ENCODE measurements at places on chromosomes 2 and 18.

DNA sequence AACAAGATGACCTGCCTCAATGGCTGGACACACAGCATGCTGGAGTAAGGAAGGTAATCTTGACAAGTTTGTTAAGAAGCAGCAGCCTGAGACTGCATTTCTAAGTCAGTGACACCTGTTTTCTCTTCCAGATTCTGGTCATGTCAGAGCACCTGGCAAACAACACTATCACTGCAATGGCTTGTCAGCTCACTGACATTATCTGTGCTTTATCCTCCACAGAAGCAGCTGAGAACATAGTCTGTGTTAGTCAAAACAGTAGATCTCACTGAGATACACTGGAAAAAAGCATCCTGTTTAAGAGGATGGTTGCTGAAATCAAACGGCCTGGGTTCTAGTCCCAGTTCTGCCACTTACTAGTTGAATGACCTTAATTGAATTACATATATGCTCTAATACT is 355.2 kb downstream of the RIT2 start:
- DNase-seq: no peak

DNA sequence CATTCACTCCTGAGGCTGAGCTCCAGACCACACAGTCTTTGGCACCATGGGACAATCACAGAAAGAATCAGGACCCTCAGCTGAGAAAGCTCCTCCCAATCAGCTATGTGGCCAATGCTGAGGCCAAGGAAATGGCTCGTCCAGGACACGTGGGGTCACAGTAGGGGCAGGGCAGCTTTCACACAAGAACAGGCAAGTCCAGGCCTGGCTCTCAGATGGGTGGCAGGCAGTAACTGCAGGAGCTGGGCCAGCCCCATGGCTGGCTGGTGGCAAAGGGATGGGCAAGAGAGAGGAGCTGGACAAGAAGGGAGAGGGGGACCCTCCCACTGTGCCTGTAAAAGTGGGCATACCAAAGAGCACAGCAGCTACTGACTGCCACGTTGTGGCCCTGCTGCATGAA is 12.2 kb upstream of the EDAR start:
- no peak for DNase-seq

GRCh38 chr2:29129586-29130281 is 14.5 kb downstream of the CLIP4 start:
- no peak for DNase-seq

GRCh38 chr18:79630281-79631095 is 49.1 kb upstream of the CTDP1 start:
- DNase-seq: no peak

GRCh38 chr2:24513281-24514071 is 22.4 kb downstream of the NCOA1 start:
- no peak for DNase-seq

DNA sequence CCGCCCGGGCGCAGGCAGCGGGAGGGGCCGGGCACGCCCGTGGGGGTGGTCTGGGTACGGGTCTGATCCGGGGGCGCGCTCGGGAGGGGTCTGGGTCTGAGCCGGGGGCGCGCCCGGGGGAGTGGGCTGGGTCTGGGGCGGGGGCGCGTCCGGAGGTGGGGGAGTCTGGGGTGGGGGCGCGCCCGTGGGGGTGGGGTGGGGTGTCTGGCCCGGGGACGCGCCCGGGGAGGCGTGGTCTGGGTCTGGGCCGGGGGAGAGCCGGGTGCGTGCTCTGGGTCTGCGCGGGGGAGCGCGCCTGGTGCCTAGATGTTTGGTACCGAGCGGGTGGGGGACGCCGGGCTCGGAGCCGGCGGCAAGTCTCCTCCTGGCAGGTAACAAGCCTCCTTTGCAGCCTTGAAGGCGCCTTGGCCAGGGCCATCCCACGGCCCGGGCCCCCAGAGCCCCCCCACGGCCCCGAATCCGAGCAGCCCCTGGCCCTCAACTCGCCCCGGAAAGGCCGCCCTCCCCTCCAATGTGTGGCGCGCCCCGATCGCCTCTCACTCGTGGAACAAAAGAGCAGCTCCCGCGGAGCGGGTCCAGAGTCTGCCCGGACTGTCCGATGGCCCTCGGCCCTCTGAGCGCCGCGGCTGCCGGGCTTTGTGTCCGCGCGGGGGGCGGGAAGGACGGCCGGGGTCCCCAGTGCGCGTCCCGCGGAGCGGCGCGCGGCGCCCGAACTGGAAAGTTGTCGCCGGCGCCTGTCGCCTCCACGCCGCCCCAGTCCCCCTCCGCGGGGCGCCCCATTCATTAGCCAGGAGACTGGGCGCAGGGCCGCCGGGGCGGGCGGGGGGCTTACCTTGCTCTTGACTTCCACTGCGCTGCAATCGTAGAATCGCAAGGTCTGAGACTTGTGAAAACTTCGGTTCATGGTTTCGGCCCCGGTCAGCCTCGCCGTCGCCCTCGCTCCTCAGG is 595 bp downstream of the PARD6G start:
- DNase-seq: no peak

GRCh38 chr18:31685097-31686082 is 1.0 kb upstream of the B4GALT6 start:
- DNase-seq: no peak

GRCh38 chr2:201132518-201132917 is 16.6 kb downstream of the CFLAR start:
- no peak for DNase-seq

GRCh38 chr2:202423139-202423538 is 47.0 kb downstream of the BMPR2 start:
- DNase-seq: no peak

DNA sequence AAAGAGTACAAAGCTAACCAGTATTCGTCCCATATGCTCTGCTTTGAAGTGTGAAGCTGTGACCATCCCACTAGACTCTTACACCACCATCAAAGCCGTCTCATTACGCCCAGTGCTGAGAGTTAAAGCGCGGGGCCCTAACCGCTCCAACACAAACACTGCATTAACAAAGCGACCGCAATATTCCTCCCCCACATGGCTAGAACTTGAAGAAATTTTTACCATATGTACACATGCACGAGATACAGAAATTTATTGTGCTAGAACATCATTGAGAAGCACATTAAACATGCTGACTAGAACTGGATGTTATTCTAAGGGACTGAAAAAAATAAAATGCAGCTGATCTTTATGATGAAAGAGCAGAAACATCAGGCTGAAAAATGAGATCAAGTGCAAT is 20.5 kb downstream of the FTCDNL1 start:
- DNase-seq: no peak

- DNase-seq: no peak
These were observed 214.5 kb downstream of the TMEM182 start for GRCh38 chr2:102975996-102976975.

GRCh38 chr2:190819840-190820301 is 60.8 kb upstream of the GLS start:
- no peak for DNase-seq

DNA sequence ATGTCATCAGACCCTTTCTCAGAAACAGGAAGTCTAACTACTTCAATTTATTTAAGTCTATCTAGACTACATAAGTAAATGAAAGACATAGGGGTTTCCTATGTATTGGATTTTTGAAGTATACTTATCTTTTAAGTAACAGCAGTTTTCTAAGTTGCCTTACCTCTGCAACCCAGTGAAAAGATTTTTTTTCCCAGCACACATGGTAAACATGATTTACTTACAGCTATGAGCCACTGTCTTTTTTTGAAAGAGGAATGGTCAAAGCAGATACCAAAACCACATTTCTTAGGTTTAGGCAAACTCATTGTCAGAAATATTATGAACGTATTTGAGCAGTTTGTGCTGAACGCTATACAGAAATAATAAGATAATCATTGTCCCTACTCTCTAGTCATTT is 78.7 kb upstream of the OTX1 start:
- DNase-seq: no peak

GRCh38 chr18:10379522-10379921 is 74.9 kb upstream of the APCDD1 start:
- no peak for DNase-seq

DNA sequence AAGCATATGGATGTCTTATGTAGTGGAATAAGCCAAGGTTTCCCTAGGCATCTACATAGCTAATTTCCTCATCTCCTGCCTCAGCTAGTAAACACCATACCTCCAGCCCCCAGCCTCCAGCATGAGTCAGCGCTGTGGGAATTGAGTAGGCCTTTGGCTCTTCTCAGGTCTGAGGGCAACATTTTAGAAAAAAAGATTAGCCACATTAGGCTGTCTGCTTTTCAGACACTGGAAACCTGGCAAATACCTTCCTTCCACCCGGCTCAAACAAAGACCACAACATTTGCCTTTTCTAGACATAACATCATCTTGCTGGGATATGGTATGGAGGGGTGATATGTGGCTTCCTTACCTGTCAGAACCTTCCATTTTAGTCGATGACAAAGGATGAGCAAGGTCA is 6.1 kb upstream of the CCDC195 start:
- no peak for DNase-seq

DNA sequence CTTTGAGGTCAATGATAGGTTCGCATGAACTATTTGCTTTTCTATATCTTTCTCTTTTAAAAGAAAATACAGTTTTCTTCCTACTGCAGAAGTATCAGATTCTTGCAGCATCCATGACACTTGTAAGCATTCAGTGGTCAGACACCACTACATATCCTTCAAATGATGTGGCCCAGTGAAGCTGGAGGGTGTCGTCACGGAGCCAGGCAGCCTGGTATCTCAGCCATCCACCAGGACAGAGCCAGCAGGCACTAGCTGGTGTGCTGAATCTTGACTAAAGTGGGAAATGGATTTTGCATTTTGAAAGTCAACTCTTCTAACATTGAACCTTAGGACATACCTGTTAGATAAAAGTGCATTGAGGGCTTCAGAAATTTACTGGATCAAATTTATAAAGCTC is 5.4 kb downstream of the KLHL14 start:
- DNase-seq: no peak

DNA sequence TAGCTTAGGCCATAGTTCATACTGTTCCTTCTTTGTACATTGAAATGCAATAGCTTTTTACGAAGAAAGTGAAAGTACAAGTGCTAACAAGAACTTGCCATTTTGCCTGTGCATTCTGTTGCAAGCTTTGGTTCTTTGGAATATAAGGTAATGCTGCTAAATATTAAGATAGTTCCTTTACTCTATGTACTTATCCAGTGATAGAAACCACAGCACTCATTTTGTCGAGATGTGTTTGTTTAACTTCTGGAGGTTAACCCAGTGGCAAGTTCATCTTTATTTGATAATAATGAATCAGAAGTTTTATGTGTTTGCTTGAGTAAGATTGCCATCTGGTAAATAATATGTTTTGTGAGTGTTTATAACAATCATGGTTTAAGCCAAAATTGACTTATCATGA is 373.1 kb upstream of the FANCL start:
- no peak for DNase-seq

GRCh38 chr2:24471662-24472061 is 19.4 kb upstream of the NCOA1 start:
- DNase-seq: no peak

DNA sequence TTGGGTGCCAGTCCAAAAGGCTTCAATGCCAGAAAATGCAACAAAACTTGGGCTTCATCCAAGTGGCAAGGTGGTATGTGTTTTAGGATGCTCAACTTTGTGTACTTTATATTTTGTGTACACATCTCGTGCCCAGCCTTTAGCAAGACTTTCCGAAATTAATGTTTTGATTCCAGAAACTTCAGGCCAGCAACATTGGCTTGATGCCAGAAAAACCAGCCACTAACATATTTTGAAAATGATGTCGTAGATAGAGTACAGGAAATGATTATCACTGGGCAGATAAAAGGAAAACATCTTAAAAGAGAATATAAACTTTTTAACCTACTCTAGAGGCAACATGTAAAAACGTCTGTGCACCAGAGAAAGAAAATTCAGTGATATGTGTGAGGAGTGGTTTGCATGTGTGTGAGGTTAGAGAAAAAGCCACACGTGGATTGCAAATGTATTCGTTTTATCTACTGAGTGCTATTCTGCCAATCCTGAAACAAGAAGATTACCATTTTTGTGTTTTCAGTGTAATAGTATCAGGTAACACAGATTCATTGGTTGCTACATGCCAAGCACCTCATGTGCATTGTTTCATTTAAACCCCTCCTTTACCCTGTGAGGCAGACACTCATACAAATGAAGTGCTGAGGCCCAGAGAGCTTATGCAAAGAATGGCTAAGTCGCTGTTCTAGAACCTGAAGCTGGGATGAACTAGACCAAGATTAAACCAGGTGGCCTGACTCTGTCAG is 264.8 kb downstream of the C1D start:
- no peak for DNase-seq

GRCh38 chr2:69525261-69525660 is 88.0 kb upstream of the NFU1 start:
- no peak for DNase-seq

DNA sequence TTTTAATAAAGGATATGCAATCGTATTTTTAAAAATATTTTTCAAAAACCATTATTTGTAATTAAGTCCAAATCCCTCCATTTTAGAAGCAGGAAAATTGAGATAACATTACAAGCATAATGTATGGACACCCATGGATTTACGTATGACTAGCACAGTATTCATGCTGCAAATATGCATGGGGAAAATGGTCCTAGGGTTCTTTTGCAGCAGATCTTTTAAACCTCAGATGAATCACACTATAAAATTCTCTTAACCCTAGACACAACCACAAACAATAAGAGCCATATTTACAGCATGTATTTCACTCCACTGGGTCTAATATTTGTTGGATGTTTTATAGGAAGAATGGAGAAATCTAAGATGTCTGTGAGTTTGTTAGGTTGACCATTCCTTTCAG is 453.4 kb downstream of the TGIF1 start:
- no peak for DNase-seq

DNA sequence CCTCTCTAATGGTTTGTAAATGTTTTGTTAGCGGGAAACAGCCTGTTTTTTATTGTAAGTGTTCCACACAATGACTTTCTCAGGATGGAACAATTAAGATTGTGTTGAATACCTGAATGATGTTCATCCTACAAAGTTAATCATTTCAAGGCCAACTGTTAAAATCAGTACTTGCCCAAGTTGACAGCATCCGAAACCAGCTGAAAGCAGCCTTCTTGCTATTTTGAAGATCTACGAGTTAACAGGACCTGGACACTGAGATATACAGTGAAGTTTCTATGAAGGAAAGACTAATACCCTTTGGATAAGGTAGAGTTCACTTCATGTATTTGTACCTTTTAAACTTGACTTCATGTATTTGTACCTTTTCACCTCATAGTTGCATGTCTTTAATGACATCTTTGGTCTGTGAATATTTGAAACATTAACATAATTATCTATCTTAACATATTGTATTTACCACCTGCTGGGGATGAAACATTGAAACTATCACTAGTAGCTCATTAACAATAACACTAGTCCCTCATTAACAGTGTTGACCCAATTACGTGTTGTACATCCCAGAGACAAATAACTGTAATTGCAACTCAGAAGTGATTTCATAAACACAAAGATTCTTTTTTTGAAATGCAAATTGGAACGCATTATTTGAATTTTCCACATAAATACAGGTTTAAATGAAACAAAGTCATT is 556.0 kb upstream of the MEX3C start:
- no peak for DNase-seq

GRCh38 chr18:22676423-22676822 is 256.7 kb upstream of the RBBP8 start:
- no peak for DNase-seq

All from stimulated activated CD8-positive, alpha-beta memory T cell treated with anti-CD3 and anti-CD28 coated beads, Interleukin-2, amount 100 ng/mL, for 1 hour (primary cell).